Fibroblast of skin of abdomen (primary cell): ENCODE measurements at places on chromosomes 16 and 17.
A peak's percentile ranks its signal among the peaks of the same experiment; 100 is the strongest.

GRCh38 chr17:7580604-7581575, 1.5 kb downstream of the CD68 start:
- DNase-seq = no peak

GRCh38 chr17:51006601-51007000, 114.1 kb downstream of the SPAG9 start:
- DNase-seq = peak; percentile 36

DNA sequence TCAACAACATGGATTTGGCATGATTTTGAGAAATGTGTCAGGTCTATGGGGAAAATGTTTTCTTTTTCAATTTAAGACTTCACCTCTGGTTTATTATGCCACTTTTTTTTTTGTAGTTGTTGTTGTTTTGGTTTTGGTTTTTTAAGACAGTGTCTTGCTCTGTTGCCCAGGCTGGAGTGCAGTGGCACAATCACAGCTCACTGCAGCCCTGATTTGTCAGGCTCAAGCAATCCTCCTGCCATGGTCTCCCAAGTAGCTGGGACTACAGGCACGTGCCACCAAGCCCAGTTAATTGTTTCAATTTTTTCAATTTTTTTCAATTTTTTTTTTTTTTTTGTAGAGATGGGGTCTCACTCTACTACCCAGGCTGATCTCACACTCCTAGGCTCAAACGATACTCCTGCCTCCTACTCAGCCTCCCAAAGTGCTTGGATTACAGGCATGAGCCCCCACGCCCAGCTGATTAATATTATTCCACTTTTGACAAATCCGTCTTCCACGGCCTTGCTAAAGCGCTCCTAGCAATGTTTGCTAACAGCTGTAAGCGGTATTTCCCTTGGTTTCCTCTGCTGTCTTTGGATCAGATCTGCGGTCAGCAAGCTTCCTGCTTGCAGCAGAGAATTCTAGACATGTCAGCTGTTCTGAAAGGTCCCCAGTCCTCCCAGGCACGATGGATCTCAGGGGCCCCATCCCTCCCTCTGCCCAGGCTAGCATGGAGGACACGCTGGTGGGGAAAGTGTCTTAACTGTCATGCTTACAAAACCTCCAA, 7.0 kb upstream of the MILR1 start:
- peak; percentile 68 for DNase-seq

GRCh38 chr17:76166168-76166567, 25.1 kb upstream of the FOXJ1 start:
- no peak for DNase-seq

DNA sequence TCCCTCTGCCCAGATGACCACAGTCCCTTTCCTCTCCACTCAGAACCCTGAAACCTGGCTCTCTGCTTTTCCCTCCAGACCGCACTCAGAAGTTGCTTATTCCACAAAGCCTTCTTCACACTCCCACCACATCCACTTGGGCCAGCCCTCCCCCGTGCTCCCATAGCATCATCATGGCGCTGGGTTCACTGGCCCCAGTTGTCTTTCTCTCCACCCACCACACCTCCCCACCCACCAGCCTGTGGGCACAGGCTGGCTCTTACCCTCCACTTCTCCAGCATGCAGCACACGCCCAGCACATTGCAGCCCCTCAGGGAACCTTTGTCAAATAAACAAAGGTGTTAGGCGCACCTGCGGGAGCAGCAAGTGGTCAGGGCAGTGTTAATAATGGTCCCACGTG, 130.0 kb downstream of the KATNIP start:
- no peak for DNase-seq

- DNase-seq = no peak
Measured at GRCh38 chr16:78483124-78483992, 383.9 kb downstream of the WWOX start.

DNA sequence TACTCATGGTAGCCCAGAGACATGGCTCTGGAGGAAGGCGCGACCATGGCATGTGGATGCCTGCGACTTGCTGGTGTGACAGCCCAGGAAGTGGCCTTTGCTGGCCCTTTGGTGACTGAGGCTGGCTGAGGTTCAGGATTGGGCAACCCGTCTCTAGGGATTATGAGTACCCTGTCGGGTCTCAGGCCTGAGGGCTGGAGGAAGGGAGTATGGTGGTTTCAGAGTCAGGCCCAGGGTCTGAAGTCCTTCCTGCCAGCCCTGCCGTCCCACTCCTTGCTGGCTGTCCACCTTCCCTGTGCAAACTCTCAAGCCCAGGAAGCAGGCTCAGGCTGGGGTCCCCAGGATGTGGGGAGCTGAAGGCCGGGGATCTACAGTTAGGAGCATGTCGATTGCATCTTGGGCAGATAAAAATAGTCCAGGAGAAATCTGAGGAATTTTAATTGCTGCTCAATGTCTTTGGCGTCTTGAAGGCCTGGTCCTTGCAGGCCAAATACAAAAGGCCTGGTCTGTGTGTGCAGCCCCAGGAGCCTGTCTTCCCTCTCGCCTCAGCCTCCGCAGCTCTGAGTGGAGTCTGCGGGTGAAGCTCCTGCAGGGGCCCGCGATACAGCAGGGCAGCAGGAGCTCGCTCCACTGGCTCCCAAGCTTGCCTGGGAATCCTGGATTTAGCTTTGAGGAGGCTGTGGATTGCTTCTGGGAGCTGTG, 52.5 kb downstream of the NKD1 start:
- peak; percentile 32 for DNase-seq

DNA sequence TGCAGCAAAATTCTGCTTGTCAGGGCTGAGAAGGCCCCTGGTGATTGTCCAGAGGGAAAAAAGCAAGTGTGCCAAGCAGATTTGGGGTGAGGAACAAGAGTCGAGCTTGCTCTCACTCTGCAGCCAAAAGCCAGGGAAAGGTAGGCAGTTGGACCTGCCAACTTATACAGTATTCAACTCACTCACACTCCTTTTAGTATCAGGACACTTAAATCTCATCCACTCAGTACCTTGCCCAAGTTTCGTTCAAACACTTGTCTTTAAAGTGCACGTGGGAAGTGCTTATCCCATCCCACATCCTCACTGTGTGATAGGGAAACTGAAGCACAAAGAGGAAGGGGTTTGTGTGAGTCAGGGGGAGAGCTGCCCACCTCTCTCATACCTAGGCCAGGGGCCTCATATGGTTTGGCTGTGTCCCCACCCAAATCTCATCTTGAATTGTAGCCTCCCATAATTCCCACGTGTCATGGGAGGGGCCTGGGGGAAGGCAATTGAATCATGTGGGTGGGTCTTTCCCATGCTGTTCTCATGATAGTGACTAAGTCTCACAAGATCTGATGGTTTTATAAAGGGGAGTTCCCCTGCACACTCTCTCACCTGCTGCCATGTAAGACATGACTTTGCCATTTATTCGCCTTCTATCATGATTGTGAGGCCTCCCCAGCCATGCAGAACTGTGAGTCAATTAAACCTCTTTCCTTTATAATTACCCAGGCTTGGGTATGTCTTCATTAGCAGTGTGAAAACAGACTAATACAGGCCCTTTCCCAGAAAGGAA, 25.6 kb upstream of the CES5A start:
- DNase-seq = no peak

DNA sequence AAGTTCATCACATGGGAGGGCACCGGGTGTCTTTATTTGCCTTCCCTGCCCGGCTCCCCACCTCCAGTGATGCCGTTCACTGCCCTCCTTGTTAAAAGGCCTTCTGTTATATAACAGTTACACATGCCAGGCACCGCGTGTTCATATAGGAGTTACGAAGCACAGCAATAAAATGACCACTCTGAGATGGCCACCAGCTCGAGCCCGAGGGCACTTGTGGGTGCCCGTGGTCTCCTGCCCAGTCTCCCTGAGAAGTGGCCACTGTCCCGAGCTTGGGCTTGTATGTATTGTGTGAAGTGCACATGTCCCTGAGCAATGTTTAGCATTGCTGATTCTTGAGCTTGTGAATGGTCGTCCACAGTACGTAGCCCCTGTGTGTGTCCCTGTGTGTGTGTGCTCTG, 355.6 kb downstream of the SEC14L1 start:
- no peak for DNase-seq

GRCh38 chr17:72743037-72743467, 349.4 kb downstream of the SLC39A11 start:
- DNase-seq = no peak

DNA sequence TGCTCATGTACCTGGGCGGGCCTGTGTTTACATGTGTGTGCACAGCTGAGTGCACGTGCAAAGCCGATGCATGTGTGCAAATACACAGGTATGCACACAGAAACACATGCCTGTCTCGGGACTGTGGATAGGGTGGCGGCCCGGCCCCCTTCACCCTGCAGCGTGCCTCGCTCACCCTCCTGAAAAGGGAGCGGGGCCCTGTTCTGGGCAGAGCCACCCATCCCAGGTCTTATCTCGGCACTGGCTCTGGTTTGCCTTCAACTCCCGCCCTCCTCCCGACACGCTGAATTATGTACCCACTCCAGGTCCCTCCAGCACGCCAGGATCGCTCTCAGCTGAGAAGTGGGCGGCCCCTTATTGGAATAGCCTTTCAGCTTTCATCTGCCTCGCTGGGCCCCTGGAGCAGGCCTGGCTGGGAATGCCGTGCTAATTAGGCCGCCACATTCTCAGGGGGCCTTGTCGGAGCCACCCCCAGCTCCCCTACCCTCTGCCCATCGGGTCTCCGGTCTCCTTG, 77.8 kb downstream of the RTN4RL1 start:
- no peak for DNase-seq

- no peak for DNase-seq
Measured at GRCh38 chr17:79424471-79425185, 186.2 kb downstream of the RBFOX3 start.

- no peak for DNase-seq
Measured at GRCh38 chr17:68595986-68596385, 5.2 kb downstream of the FAM20A start.

- DNase-seq = no peak
Measured at GRCh38 chr16:4089811-4090301, 26.4 kb downstream of the ADCY9 start.

GRCh38 chr16:48408688-48409087, 23.5 kb upstream of the SIAH1 start:
- DNase-seq = peak; percentile 90

GRCh38 chr17:13027246-13027645, 9.4 kb upstream of the ELAC2 start:
- peak; percentile 35 for DNase-seq
